Activated naive CD4-positive, alpha-beta T cell (primary cell): ENCODE measurements at places on chromosomes 13 and 19.

DNA sequence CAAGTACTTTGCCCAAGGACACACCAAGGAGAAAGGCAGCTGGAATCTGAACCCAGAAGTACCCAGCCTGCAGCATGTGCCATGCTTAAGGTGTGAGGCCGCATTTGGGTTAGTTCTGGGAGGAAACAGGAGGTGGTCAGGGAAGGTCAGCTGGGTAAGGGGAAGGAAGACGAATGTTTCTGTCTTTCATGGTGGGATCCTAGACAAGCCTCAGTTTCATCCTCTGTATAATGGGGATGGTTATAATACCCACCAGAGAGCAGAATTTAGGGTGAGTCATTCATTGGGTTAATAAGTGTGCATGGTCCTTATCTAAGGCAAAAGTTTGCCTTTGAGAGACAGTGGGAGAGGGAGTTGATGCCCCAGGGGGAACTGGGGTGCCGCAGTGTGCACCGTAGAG is 3.6 kb downstream of the CCDC61 start:
- no peak for DNase-seq

- no peak for DNase-seq
Observed at GRCh38 chr19:14150041-14150769, 13.8 kb upstream of the ASF1B start.

DNA sequence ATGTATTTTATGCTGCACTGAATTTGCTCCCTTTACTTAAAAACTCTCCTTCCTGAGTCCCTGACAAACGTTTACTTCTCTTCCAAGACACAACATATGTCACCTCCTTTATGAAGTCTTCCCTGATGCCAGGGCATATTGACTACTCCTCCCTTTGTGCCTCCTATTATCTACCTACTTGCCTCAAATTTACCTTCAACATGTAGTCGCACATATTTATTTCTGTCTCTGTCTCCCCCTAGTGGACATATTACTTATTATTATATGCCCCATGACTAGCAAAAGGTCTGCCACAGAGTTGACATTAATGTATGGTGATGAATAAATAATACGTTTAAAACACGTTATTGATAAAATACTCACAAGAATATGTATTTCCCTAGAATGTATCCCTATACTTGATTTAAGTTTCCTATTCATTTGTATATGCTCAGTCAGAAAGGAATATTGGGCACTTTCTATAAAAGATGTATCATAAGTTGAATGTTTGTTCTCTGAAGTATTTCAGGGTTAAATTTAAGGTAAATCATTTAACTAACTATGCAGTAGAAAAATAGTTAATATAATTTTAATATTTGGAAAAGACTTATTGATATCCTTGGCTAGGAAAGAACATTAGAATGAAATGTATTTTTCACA is 250.3 kb upstream of the ATXN8OS start:
- DNase-seq: no peak

DNA sequence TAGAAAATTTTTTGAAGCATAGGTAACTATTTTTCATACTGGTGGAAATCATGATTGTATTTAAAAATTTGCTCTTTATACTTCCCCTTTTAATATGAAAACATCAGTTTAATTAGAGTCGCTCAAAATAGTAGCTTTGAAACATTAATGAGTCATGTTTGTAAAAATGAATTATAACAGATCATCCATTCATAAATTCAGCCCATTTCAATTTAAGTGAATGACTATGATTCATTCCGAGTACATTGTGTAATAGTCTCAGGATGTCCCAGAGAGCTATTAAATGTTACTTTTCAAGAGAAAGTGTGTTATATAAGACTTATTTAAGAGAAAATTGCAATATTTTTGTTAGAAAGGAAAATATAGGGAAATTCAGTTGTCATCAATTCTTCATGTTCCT is 111.0 kb downstream of the FNDC3A start:
- no peak for DNase-seq

DNA sequence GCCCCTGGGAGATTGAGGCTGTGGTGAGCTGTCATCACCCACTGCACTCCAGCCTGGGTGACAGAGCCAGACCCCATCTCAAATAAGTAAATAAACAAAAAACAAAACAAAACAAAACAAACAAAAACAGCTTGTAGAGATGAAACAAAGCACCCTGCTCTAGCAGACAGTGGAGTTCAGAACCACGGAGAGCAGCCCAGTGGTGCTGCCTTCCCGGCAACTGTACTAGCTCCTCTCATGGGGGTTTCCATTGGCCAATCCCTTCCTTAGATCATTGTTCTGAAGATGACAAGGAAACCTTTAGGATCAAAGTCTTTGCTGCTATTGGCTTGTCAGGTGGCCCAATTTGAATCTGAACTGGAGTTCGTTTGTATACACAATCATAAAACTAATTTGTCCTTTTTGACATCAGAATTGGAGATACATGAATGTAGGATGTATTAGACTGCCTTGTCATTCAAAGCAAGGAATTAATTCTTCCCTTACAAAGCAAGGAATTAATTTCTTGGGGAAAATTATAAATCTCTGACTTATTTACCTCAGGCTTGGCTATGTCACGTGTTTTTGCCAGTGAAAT is 19.7 kb upstream of the SYCN start:
- DNase-seq: no peak

DNA sequence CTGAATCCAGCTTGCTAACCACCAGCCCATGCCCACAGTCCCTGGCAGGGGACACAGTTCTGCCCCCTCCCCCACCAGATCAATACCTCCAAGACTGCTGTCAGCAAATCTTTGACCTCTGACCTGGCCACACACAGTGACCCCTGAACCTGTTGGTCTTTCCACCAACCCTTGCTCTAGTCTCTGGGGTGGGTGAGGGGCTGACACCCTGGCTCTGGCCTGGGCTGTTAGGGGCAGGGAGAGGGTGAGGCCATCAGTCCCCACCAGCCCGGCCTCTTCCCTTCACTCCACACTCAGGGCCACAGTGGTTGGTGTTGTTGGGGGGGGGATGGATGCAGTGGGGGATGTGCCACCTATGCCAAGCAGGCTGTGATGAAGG is 21.8 kb upstream of the SLC7A10 start:
- DNase-seq: no peak

- no peak for DNase-seq
Observed at GRCh38 chr19:20278342-20278741, 111.3 kb downstream of the ZNF486 start.

- DNase-seq: peak; percentile 67
Observed at GRCh38 chr19:55178781-55179599, 1.1 kb downstream of the SYT5 start.

DNA sequence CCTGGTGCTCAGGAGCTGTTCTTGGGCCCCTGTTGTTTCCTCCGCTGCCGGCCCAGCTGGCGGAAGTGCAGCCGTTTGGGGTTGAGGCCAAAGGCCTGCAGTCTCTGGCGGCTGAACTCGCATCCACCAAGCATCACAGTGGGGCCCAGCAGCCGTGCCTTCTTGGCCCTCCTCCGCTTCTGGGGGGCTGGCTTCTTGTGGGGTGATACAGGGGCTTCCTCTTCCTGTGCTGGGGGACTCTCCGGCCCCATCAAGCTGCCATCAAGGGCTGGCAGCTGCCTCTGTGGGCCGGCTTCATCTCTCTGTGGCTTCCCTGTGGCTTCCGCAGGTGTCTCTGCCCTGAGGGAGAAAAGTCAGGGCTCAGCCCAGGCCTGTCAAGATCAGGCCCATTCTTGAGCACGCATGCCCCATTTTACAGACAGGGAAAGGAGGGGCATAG is 10.3 kb downstream of the ATG4D start:
- no peak for DNase-seq

GRCh38 chr13:45626731-45627374 is 11.3 kb upstream of the ERICH6B start:
- no peak for DNase-seq

DNA sequence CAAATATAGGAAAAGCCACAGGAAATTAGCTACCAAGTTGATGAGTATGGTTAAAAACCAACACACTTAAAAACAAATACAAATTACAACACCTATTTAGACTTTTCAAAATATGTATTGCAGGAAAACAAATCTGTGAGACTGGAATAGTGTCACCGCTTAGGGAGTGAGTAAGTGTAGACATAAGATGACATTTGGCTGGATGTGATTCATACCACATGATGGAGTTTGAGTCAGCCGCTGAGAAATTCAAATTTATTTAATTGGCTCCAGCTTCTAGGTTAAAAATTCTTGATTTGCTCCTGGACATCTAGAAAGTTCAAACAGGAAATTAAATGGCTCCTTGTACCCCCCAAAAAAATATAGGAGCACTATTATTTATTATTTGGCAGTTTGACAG is 531.7 kb downstream of the SLITRK1 start:
- DNase-seq: no peak

DNA sequence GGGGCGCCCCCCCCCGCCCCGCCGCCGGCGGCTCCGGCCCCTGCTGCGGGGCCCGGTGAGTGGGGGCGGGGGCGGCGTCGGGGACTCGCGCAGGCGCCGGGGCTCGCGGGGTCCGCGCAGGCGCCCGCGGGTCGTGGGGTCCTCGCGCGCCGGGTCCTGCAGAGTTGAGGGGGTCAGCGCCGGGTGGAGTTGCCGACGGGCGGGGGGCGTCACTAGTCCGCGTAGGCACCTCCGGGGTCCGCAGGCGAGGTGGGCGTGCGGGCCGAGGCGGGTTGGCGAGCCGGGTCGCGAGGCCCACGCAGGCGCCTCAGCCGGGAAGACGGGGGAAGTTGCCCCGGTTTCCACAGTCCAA is 365 bp downstream of the PPP6R1 start:
- DNase-seq: no peak

DNA sequence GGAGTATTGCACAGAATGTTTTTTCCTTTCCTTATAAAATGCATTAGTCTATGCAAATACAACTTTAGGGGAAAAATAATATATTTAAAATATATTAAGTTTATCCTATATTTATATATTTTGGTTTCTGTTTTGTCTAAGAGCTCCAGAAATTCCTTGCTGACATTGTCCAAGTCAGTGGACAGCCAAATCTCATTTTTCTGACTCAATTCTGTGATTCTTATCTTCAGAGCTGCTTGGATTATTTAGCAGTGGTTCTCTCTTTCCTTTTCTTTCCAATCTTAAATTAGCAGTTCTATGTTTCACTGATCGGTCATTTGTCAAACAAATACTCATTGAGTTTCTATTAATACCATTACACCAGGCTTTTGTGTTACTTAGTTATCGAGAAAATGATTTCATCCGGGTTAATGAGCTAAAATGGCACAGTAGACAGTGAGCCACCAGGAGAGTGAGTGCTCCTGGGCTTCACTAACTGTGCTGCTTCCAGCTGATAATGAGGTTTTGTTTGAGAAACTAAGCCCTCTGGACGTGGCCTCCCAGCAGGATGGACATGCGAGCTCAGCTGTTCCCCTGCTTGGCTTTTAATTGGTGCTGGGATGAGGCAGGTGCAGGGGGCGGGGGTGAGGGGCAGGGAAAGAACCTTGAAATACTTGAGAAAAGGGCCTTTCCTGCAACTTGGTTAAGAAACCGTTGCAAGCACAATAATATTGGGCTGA is 44.0 kb downstream of the ATP11A start:
- no peak for DNase-seq

GRCh38 chr13:96994017-96994857 is at the start of gene OXGR1:
Gene OXGR1, minus strand, starts transcription at chr13:96994476. Its CDS starts 6,717 bp downstream, at chr13:96987759.
- DNase-seq: no peak

DNA sequence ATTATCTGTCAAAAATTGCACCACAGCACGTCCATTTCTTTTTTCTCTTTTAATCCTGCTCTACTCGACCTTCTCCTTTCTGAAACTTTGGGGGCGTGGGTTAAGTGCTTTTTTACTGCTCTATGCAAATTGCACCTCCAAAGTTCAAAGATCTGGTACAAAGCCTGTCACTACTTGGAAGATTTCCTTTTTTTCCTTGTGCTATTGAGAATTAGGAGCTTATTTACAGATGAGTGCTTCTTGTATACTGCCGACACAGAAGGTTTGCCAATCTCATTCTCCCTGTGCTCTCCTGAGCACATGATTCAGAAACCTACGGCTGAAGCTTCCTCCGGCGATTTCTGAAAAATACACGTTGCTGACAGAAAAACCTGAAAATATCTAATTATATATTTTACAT is 94.8 kb downstream of the TEX29 start:
- DNase-seq: no peak

DNA sequence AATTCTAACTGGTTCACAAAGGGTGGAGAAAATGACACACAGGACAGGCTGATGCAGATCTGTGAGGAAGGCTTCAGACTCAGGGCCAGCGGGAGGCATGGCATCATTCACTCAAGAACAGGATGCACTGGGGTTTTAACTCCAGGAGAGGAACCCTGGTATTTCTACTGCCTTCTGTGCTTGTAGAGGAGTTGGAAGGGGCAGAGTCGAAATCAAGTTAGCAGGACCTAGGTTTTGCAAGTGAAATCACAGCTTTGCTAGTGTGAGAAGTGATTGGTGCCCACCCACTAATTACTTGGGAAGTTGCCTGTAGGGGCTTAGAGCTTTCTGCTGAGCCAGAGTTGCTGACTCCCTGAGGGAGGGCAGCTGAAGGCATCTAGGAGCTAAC is 92.7 kb downstream of the AKAP11 start:
- DNase-seq: no peak

DNA sequence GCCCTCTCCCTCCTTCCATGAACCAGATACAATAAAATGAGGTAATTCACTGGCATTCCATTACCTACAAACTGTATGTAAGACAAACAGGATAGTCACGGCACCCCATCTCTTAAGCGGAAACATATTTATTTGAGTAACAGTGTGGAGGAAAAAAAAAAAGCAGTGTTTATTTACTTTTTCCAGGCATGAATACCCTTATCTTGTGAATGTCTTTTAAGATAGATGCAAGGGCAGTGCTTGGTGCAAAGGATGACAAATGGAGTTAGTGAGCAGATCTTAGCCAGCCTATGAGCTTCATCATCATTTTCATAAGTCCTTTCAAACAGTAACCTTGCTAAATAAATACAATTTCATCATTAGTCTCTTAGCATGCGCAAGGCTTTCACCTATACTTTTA is 1661.8 kb upstream of the SPRY2 start:
- DNase-seq: no peak

GRCh38 chr19:38714354-38714778 is 29.9 kb downstream of the CAPN12 start:
- no peak for DNase-seq

DNA sequence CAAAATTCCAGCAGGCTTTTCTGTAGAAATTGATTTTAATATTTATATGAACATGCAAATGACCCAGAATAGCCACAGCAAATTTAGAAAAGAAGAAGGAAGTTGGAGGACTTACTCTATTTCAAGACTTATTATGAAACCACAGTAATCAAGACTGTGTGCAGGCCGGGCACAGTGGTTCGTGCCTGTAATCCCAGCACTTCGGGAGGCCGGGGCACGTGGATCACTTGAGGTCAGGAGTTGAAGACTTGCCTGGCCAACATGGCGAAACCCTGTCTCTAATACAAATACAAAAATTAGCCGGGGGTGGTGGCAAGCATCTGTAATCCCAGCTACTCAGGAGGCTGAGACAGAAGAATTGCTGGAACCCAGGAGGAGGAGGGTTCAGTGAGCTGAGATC is 6.0 kb upstream of the FFAR2 start:
- no peak for DNase-seq

- no peak for DNase-seq
Observed at GRCh38 chr19:4301590-4302242, 473 bp downstream of the TMIGD2 start.

DNA sequence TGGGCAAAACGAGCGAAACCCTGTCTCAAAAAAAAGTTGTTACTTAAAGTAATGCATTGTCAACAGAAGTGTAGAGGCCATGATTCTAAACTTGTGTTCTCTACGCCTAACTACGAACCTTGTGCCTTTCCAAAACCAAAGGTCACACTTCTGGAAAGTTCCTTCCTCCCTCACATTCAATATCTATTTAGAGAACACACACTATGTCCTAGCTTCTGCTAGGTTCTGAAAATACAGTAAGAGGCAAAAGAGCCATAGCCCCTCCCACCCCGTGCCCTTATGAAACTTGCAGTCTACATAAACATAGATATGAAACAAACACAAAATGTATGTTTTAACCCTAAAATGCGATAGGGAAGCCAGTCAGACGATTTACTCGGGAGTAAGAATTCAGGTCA is 36.4 kb downstream of the RNF6 start:
- DNase-seq: no peak
